ENCODE measurements at places on chromosomes 2 and 18. TPM values are rescaled to one million over a fixed set of nuclear protein-coding genes. Genes with fewer than 3 reads are reported as not detected.

DNA sequence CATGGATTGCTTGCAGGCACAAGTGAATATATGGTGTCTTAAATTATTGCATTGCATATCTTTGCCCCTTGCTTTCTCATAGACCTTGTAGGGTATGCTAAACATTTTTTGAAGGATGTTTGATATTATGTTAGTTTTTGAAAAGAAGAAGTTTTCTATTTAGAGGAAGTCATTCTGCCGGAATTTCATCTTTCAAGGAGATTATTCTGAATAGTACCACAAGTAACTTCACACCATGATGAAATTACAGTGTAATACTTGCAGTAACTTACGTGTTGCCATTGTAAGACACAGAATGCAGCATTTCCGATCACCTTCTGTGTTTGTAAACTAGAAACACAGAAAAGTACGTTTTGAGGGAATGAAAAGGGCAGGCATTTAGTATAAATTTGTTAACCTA lies 71.9 kb downstream of the ACVR2A start:
- no peak for DNase-seq
- H3K4me1 ChIP-seq: peaks cover 4% of the 10 kb centered on the region
- H3K27ac ChIP-seq: no peak overlapping the region
- H3K27me3 ChIP-seq: no peaks in the 10 kb centered on the region
- H3K4me3 ChIP-seq: no peak overlapping the region

BBS5 gene
- 4.2 TPM for total RNA-seq

DNA sequence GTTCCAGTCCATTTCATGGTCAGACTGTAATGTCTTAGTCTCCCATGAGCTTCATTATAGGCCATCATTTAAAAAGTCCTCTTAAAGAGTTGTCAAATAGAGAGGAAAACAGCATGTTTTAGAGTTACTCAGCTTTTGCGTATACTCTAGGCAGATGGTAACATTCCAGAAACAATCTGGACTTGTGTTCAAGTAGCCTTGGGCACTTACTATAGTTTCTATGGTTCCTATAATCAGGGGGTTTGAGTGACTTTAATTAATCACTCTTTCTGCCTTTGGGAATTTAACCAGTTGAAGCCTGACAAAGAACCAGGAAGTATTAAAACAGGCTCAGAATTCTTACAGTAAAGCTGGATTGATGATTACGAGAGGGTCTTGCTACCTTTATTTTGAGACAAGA lies 42.1 kb upstream of the SCN7A start:
- H3K4me1 ChIP-seq: no peaks in the 10 kb centered on the region
- H3K4me3 ChIP-seq: no peak overlapping the region
- H3K36me3 ChIP-seq: no peaks in the 10 kb centered on the region

GRCh38 chr2:46535360-46535759 lies 56.0 kb downstream of the TMEM247 start:
- no peak overlapping the region for H3K27ac ChIP-seq
- no peaks in the 10 kb centered on the region for H3K27me3 ChIP-seq

DNA sequence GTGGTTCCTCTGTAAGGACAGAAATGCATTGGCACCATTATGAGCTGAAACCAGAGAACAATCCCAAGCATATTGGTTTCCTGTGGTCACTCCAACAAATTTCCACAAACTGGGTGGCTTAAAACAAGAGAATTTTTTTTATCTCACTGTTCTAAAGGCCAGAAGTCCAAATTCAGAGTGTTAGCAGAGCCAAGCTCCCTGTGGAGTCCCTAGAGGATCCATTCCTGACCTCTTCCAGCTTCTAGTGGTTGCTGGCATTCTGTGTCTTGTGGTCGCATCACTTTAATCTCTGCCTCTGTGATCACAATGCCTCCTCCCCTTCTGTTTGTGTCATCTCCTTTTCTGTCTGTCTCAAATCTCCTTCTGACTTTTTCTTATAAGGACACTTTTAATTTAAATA lies 380.3 kb downstream of the NYAP2 start:
- no peak overlapping the region for H3K4me3 ChIP-seq
- H3K27ac ChIP-seq: no peak overlapping the region
- no peak for DNase-seq
- no peaks in the 10 kb centered on the region for H3K27me3 ChIP-seq
- no peaks in the 10 kb centered on the region for H3K36me3 ChIP-seq

Measured in right atrium auricular region (tissue), 2 donors.